ENCODE measurements at places on chromosomes 4 and X.

GRCh38 chrX:123745511-123745910 lies 12.7 kb upstream of the THOC2 start:
- DNase-seq, result no peak

GRCh38 chrX:29470030-29470429 lies 745.3 kb upstream of the MAGEB2 start:
- no peak for DNase-seq

DNA sequence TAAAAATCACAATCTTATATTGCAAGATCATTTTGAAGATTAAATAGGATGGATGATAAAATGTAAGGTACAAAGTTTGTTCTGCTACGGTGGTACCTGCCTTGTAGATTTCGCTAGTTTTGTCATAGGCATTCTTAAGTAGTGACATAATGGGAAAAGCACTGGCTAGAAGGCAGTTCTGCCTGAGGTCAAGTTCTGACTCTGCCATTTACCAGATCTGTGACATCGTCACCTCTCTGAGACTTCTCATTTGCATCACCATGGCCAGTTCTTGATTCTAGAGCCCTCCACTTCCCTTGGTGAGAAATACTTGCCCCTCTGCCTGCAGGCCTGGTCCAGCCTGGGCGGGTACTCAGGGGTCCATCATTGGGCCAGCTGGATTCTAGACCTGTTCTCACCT lies 85.2 kb downstream of the HS3ST1 start:
- DNase-seq, result no peak

DNA sequence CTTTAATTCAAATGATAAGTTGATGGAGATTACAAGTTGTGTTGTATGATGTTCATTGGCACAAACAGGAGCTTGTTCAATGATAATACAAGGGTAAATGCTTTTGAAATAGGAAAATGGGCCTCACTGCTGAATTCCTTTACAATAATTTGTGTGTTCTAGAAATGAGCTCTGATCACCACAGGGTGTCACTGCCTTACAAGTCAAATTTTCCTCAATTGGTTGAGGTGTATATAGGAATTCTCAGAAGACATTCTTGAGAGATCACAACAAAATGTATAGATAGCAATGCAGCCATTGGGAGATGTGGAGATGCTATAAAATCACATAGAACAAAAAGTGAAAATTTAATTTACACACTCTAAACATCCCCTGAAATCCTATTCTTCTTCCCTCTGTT lies 49.6 kb downstream of the KLF8 start:
- DNase-seq, result peak; percentile 53

DNA sequence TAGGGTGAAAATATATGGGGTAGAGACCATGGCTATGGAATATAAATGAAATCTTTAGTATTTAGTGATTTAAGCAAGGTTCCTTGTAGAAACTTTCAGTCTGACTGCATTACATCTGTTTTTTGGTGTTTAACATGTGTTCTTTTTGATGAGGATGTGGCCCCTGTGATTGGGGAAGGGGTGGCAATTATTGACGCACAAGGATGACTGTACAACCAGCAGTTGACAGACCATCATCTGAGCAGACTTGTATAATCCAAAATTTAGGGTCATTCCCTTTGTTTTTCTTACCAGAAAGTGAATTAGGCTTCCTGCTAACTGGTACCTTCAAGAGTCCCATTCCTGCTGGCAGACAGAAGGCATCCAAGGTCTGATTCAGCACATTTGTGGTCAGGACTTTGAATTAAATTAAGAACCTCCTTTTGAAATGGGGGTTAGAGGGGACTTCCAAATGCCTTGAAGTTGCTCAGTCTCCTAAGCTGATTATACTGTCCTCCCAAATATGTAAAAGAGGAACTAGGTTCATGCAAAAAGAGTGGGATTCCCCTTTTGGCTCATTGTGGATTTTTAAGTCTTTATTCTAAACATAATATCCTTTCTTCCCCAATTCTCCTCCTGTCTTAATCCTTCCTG lies 112.4 kb upstream of the CXCL13 start:
- DNase-seq, result no peak

- no peak for DNase-seq
Measured at GRCh38 chr4:23091711-23092110, 399.0 kb downstream of the GBA3 start.

DNA sequence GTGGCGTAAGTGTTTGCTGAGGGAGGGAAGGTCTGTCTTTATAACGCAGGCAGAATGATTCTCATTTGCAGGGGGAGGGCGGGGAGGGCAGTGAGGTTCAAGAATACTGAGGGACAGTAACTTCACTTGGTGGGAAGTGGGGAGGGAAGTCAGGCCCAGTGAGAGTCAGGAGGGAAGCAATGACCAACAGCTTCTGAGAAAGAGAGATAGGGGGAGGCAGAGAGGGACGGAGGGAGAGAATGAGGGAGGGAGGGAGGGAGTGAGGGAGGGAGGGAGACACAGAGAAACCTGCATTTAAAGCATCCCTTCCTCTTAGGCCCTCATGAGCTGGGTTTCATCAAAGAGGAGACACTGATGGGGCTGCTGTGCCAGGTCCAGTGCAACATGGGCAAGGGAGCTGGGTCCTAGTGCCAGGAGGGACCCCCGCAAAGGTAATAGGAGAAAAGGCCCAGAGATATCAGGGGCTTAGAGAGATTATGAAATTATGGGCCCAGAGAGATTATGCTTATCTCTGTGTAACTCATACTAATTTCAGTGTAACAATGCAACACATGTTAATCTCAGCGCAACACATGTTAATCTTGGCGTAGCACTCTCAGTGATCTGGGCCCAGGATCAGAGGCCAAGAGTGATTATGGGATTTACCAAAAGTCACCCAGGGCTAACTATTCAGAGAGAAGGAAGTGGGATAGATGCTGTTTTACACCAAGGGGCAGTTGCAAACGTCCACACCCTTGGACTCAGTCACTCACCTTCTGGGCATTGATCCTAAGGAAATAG lies 112.1 kb downstream of the DRD5 start:
- no peak for DNase-seq

GRCh38 chrX:55484948-55485347 lies 4.7 kb downstream of the USP51 start:
- no peak for DNase-seq

DNA sequence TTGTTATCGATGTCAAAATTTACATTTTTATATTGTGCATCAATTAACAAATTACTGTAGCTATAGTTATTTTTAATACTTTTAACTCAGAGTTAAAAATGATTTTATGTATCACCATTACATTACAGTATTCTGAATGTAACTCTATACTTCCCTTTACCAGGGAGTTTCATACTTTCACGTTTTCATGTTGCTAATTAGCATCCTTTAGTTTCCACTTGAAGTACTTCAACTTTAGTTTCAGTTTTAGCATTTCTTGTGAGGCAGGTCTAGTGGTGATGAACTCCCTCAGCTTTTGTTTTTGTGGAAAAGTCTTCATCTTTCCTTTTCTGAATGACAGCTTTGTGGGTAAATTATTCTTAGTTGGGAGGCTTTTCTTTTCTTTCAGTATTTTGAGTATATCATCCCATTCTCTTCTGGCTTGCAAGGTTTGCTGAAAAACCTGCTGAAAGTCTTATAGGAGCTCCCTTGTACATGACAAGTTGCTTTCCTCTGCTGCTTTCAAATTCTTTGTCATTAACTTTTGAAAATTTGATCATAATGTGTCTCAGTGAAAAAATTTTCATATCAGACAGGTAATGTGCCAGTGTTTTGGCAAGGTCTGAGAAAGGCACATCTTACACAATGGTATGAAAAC lies 9.8 kb upstream of the CISD2 start:
- DNase-seq, result no peak

GRCh38 chr4:68765876-68766275 lies 49.9 kb upstream of the UGT2B10 start:
- no peak for DNase-seq

DNA sequence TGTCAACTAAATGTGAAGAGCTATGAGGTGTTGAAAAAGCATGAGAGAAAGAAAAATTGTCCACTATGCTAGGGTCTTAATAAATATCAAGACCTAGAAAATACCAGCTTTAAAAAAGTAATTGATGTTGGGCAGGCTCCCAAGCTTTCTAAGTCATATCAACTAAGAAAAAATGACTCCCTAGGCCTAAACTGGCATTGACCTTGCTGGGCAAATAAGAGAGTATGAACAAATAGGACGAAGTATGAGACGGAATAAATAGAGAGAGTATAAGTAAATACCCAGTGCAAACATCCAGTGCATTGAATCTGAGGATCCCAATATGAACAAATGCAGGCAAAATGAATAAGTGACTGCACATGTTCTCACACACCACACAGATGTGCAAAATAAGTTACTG lies 3.2 kb downstream of the KDR start:
- DNase-seq, result no peak

- no peak for DNase-seq
Measured at GRCh38 chr4:136731025-136731424, 801.3 kb downstream of the PCDH18 start.

DNA sequence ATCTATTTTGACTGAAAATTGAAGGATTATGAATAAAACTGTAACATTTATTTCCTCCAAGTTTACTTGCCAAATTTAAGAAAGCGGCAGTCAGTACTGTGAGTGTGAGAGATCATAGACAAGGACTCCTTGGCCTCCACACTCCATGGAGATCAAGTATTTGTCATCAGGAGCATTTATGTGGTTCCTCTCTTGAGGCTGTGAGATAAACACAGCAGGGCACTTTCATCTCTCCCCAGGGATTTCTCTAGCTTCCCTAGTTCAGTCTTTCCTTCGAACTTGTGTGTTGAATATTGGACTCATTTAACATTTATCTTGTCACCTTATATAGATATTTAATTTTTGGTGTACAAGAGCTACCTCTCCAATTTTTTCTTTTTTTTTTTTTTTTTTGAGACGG lies 40.8 kb downstream of the PDE5A start:
- DNase-seq, result no peak

- no peak for DNase-seq
Measured at GRCh38 chr4:36198861-36199260, 45.5 kb downstream of the ARAP2 start.

DNA sequence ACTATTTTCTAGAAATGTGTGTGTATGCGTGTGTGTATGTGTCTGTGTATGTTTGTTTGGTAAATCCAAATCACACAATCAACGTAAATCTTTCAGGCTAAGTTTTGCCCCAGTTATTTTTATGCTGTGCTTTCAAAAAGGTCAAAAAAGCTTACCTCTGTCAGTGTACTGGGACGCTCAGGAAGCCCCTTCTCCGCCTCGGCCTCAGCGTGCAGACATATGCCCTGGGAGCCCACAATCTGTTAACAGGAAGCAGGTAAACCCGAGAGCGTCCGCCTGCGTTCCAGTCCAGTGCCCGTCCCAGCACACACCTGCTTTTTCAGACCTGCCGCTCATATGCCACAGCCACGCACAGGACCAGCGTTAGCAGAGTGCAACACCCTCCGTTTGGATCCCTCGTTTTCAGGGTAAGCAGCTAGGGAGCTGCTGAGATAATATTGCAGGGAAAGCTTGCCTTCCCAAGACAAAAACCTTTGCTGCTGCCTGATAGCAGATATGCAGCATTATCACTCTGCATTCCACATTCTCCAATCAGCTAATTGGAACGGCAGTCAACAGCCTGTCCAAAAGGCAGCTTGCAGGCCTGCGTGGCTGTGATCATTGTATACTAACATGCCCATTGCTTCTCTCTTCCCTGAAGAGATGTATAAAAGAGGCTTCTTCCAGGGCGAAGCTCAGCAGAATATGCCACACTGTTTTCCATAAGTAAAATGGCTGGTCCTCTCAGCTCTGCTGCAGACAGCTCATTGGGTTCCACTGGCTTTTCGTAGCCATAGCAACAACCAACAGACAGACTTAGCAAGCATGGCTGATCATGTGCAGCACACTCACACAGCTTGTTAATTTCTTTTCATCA lies at the start of gene SORBS2:
Gene SORBS2, minus strand, starts transcription at position 686 of the 856 bp plus-strand sequence. CDS start 121,623 bp downstream, outside the sequence.
- DNase-seq, result no peak

DNA sequence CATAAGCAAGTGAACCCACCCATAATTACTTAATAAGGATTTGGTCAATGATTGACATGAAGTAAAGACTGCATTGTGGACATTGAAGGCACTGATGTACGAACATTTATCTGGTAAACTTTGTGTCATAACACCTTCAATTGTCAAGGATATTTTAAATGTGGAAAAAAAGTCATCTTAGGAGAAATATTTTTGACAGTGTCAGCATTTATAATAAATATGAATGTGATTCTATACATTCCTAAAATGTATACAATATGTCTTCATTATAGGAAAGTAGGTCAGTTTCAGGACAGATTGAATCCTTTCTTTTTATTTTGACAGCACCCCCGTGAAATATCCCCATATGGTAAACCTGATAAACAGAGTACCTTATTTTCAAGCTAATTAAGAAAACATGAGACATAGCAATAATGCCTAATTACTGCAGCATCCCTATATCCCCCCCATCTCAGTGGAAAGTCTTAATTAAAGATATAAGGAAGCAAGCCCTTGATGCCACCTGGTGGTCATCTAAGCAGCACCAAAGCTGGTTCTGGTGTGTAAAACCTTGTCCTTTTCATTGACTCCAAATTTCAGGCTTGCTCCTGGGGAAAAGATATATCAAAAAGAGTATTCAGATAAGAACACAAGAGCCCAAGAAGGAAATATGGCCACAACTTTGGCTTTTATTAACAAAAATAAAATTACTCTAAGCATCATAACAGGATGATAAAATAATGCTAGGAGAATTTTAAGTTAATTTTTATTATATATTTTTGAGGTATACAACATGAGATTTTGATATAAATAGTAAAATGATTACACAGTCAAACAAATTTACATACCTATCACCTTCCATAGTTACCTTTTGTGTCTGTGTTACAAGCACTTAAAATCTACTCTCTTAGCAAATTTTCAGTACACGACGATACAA lies 379.7 kb downstream of the TLL1 start:
- no peak for DNase-seq

GRCh38 chrX:111687305-111687704 lies 6.3 kb downstream of the ALG13 start:
- DNase-seq, result no peak

DNA sequence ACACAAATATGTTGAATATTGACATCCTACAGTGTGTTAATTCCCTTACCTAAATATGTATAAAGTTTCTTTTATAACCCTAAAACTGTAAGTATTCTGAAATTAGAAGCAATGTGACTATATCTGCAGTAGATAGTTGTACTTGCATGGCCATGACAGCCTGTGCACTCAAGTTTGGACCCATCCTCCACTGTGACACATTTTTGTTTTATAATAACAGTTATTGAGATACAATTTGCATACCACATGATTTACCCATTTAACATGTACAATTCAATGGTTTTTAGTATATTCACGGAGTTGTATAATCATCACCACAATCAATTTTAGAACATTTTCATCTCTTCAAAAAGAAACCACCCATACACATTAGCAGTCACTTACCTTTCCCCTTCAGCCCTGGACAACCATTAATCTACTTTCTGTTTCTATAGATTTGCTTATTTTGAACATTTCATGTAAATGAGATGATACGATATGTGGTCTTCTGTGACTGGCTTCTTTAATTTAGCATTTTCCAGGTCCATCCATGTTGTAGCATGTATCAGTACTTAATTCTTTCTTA lies 29.6 kb downstream of the HERC3 start:
- DNase-seq, result no peak
